ENCODE measurements at places on chromosomes 3 and 15.

- DNase-seq: no peak
Observed at GRCh38 chr3:41338276-41338675, 139.0 kb downstream of the CTNNB1 start.

- no peak for DNase-seq
Observed at GRCh38 chr3:139746481-139746880, 68.7 kb upstream of the NMNAT3 start.

DNA sequence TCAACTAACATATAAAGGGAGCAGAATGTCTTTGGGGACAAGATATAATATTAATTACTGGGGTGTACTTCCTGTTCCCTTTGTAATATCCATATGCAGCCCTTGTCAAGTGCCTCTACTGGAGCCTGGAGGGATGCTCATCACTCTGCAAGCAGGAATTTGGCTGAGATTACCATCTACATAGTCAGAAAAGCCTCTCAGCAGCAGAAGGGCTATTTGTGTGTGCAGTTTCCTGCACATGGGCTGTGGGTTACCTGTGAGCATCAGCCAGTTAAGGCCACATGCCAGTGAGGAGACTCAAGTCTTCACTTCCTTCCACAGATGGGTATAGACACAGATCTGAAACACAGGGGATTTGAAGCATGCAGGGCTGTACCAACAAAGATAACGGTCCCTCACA lies 278.1 kb upstream of the PLSCR5 start:
- no peak for DNase-seq

DNA sequence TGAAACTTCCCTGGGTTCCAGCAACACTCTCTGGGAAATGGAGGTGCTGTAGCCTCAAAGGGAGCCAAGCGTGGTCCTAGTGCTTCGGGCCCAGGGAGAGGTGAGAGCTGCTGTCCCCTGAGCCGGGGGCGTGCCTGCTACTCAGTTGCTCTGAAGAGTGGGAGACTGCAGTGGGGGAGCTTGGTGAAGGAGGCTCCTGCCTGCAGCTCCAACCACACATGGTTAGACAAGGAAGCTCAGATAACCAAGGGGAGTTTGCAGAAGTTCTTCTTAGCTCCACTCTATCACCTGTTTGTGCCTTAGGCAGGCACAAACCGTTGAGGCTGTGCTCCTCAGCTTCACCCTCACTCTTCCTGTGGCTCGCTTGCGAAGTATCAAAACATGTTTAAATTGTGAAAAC lies 53.6 kb upstream of the TRPM1 start:
- no peak for DNase-seq

DNA sequence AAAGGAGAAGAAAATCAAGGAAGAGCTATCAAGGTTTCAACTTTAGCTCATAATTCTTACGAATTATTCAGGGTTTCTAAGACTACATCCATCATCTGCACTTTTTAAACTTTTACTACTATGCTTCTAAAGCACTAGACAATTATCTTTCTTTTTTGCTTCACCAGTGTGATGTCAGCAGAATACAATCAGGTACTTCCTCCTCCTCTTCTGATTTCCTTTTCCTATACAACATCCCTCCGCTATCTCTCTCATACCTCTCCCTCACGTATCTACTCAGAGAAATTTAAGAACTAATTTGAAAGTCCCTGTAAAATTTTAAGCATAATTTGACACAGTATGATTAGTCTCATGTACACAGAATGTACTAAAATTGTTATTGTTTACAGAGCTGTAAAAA lies 47.3 kb upstream of the USP50 start:
- no peak for DNase-seq

GRCh38 chr15:38225381-38225780 lies 27.3 kb upstream of the SPRED1 start:
- no peak for DNase-seq

- no peak for DNase-seq
Observed at GRCh38 chr3:194756460-194756779, 70.7 kb downstream of the FAM43A start.

- no peak for DNase-seq
Observed at GRCh38 chr15:48842501-48842900, 31.6 kb upstream of the CEP152 start.

- DNase-seq: no peak
Observed at GRCh38 chr3:134652409-134652831, 1.6 kb upstream of the KY start.

DNA sequence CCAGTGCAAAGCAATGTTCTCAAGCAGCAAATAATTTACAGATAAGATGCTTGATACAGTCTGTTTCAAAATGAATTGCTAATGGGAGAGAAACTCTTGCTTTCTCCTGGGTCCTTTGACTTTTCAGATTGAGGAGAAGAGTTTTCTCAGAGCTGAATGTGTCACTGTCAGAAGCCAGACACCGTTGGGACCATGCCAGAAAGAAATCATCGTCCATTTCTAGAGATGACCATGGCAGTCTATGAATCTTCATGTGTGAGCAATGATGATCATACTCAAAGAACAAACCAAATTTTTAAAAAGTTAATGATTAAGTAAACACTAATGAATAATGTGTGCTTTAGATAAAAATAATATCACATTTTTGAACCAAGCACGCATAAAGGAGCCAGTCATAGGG lies 77.6 kb downstream of the ZNF385D start:
- no peak for DNase-seq

DNA sequence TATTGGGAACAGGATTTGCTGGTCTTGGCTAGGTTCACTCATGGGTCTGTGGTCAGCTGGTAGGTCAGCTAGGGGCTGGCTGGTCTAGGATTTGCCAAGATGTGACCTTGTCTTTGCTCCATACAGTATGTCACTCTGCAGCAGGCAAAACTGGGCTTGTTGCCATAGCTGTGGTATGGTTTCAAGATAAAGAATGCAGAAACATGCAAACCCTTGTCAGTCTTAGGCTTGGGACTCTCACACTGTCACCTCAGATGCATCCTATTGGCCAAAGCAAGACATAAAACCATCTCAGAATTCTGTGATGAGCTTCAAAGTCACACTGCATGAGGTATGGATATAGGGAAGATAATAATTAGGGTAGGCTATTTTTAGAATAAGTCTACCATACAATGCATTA lies 66.6 kb upstream of the TBC1D5 start:
- no peak for DNase-seq

DNA sequence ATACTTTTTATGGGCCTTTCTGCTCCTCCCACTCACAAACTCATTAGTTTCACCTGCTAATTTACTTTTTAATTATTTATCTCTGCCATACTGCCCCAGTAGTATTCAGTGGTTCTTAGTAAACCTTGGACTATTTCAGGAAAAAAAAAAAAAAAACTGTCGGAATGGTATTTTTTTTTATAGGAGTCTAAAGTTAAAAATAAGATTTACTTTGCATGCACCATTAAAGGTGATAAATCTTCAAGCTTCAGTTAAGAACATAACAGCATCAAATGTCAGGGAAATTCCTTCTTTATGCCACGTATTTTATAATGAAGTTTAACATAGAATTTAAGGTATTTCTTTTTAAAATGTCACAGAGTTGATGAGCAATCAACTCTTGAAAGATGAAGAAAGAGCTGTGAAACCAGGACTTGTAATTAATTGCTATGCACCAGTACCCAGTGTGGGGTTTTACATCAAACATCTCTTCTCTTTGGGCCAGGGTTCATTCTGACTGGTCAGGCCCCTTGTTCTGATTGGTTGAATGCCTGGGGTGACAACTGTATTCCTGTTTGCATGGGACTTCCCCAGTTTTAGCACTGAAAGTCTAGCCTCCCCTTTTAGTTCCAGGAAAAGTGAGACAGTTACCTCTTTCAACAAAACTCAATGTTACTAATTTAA lies 40.3 kb upstream of the PTPRG start:
- DNase-seq: no peak

All from hypothalamus (tissue), 51 donors.